ENCODE measurements at places on chromosomes 4 and X.
A peak's percentile ranks its signal among the peaks of the same experiment; 100 is the strongest.

DNA sequence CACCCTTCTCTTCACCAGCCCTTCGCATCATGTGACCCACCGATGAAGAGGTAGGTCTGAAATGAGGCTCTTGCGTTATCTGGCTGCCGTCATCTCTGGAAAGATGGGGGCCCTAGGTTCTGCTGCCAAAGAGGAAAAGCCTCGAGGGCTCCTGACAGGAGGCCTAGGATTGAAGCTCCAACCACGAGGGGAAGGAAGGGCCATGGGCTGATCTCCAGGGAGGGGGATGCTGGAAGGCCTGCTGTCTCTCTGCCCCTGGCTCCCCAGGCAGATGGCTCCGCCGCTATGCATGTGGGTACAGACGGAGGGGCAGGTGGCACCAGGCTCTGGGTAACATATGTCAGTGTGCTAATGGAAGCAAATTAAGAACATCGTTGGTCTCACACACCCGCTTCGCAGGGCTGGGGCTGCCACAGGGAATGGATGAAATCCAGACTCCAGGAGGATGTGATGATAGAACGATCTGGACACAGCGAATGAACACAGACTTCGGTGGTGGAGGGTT lies 44.9 kb downstream of the AFAP1 start:
- DNase-seq, result no peak

DNA sequence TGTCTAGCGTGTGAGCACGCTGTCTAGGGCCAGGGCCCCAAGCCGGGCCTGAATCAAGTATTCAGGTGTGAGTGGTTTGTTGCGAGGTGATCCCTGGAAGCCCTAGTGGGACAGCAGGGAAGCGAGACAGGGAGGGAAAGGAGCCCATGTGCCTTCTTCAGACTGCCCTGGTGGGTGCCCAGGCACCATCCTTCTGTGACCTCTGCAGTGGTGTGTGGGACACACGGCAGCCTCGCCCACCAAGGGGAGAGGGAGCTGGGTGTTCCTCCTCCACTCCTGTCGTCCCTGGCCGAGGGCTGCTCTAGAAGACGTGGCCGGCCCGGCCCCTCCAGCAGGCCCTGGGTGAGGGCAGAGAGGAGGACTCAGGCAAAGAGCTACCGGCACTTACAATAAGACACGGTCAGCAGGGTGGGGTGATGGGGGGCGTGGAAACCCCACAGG lies 47.4 kb downstream of the HTRA3 start:
- peak; percentile 43 for DNase-seq

GRCh38 chr4:84932462-84932861 lies 34.0 kb downstream of the WDFY3 start:
- DNase-seq, result no peak

DNA sequence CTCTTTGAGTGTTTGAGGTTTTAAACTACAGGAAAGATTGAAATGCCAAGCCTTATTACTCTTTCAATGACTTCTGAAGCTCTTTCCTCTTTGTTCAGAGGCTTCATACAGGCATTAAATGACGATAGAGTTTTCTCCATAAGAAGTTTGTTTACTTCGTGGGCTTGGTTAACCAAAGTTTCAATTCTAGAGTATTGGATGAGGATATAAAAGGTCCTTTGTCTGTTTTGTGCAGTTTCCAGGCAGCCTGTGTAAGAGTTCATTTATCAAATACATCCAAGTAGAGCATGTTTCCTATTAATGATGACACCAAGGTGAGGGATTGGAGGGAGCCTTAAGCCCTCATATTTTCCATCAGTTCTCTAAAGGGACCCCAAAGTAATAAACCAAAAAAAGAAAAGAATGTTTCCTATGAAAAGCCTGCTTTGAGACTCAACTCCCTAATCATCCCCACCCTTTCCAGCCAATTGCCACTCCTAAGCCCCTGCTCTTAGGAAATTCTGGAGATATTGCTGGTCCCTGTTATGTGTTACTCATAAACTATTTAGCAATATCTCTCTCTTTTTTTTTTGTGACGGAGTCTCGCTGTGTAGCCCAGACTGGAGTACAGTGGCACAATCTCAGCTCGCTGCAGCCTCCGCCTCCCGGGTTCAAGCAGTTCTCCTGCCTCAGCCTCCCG lies 106.2 kb upstream of the IL13RA1 start:
- no peak for DNase-seq

- no peak for DNase-seq
Measured at GRCh38 chr4:169263791-169264392, 6.9 kb downstream of the SH3RF1 start.

Data from activated effector memory CD4-positive, alpha-beta T cell treated with anti-CD3 and anti-CD28 coated beads, Interleukin-2, amount 50 U/mL, for 16 hours (primary cell).